ENCODE measurements at places on chromosomes 12 and 14.
A peak's percentile ranks its signal among the peaks of the same experiment; 100 is the strongest.

- DNase-seq: peak; percentile 64
Measured at GRCh38 chr14:79856381-79856780, 354.9 kb downstream of the DIO2 start.

DNA sequence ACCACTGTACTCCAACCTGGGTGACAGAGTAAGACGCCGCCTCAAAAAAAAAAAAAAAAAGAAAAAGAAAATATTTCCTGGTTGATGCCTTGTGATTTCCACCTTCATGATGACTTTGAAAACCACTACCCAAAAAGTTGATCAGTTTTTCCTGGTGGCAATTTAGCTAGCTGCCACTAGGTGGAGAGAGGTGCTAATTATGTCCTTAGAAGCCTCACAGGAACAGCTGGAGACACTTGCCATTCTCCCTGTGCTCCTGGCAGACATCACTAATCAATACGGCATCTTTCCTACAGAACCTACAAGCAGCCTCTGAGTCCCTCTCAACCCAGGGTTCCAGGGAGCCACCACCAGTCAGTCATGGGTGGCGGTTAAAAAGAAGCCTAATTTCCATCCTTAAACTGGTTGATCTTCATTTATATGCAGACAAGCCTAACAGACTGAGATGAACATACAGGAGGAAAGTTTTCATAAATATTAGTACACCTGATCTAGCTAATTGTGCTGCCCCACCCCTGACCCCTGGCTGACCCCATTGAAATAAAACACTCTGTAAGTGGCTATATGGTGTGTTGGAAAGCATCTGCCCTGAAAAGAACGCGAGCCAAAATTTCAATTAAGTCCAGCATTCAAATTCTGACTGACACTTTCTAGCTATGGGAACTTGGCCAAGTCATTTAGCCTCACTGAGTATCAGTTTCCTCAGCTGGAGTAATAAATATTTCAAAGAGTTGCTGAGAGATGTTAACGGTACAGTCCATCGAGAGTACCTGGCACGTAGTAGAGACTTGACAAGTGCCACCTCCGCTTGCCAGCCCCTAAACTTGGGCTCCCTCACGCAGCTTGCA lies 6.2 kb upstream of the OAS1 start:
- no peak for DNase-seq

DNA sequence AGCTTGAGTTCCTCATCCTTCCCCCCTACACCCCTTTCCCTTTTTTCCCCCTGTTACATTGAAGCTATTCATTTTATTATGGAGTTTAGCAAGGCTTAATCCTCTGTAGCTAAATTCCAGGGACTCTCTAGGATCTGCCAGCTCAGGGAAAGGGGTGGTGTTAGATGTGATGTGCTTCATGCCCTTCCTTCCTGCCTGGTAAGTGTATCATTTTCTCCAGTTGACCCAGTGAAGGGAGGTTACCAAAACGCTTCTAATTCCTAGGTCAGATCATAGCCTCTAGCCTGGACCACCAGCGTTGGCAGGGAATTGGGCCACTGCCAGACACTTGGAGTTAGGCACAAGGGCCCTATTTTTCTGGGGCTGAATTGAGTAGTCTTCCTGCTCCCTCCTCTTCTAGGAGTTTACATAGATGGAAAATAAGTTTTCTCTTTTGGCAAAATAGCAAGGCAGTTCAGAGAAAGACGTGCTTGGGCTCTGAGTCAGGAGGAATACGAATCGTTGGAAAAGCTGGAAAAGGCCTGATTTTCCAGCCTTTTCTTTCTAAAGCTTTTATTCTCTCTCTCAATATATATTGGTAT lies 88.3 kb downstream of the NPAS3 start:
- peak; percentile 5 for DNase-seq

GRCh38 chr12:113196990-113197389 lies 11.5 kb downstream of the RITA1 start:
- peak; percentile 71 for DNase-seq

Measured in umbilical cord (tissue), 2 donors.